NAMALWA (cell line): ENCODE measurements at places on chromosomes 2 and 18.
A peak's percentile ranks its signal among the peaks of the same experiment; 100 is the strongest.

DNA sequence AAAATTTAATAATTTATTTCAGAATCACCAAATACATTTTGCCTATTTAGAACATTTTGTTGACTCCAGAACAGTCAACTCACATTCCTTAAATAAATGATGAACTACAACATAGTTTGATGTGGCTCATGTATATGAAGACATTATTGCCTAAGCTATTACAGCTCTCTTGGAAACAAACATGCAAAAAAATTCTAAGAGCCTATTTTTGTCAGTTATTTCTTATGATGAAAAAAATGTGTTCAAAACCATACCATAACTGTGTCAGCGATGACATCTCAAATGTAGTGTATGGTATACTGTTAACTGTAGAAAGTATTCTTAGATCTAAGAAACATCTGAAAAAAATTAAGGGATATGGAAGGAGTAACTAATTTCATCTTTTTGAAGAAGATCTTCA, 6.3 kb upstream of the EMILIN2 start:
- DNase-seq: no peak

GRCh38 chr18:54947091-54947490, 12.2 kb downstream of the CCDC68 start:
- DNase-seq: no peak

GRCh38 chr2:206881708-206882410, 57.5 kb upstream of the CPO start:
- DNase-seq: no peak

DNA sequence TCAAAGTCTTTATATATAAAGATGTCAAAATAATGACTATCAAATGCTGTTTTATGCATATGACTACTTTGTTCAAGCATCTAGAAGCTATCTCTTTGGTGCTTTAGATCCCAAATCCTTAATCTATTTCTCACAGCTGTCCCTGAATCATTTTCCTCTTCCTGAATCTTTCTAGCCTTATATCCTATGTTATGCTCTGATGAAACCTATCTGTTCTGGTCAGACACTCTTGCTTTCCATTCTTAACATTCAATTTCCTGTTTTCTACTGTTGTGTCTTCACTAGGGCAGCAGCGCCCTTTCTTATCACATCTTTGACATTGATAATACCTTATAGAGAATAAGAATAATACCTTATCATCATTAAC, 6.3 kb upstream of the PARD3B start:
- DNase-seq: no peak

- no peak for DNase-seq
Observed at GRCh38 chr2:85278361-85278760, 49.4 kb downstream of the TGOLN2 start.

DNA sequence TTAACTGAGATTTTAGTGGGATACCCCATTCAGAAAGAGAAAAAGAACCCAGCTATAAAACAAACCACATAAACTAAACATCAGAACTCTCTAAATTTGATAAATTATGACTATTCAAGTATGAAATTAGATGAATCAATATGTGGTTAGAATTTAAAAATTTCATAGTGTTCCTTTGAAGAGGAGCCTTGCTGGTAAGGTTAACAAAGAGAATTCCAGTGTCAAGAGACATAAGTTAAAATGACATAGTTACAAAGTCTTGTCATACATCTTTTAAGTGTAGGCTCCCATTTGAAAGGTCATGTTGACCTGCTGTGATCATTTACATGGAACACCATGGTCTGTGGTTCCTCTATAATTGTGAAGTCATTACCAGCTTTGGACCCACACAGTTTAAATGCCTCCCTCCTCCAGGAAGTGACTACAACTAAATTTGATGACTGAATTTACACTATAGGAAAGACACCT, 231.6 kb upstream of the ETAA1 start:
- no peak for DNase-seq

- no peak for DNase-seq
Observed at GRCh38 chr2:141329964-141330363, 800.9 kb downstream of the LRP1B start.

DNA sequence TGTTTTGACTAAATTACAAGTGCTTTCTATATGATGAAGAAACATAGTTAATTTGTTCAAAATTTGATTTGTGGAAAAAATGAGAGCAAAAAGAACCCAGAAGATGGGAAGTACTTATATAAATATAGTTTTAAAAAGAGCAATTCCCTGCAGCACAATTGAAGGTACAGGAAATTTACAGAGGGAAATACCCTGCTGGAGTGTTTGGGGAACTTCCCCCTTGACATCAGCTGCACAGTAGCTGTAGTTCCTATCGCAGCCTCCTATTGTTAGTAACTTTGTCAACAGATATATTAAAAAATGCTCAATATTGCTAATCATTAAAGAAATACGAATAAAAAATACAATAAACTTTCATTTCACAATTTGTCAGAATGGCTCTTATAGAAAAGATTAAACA, 1118.8 kb upstream of the ZEB2 start:
- DNase-seq: peak; percentile 38

- no peak for DNase-seq
Observed at GRCh38 chr18:28127763-28128658, 48.9 kb downstream of the CDH2 start.

GRCh38 chr18:59380706-59381105, 21.6 kb upstream of the LMAN1 start:
- DNase-seq: no peak

GRCh38 chr2:109218087-109218791, 89.2 kb downstream of the SH3RF3 start:
- no peak for DNase-seq

GRCh38 chr2:232476045-232476444, 11.6 kb downstream of the ECEL1 start:
- DNase-seq: no peak

GRCh38 chr2:65605058-65605742, 172.8 kb upstream of the SPRED2 start:
- no peak for DNase-seq

DNA sequence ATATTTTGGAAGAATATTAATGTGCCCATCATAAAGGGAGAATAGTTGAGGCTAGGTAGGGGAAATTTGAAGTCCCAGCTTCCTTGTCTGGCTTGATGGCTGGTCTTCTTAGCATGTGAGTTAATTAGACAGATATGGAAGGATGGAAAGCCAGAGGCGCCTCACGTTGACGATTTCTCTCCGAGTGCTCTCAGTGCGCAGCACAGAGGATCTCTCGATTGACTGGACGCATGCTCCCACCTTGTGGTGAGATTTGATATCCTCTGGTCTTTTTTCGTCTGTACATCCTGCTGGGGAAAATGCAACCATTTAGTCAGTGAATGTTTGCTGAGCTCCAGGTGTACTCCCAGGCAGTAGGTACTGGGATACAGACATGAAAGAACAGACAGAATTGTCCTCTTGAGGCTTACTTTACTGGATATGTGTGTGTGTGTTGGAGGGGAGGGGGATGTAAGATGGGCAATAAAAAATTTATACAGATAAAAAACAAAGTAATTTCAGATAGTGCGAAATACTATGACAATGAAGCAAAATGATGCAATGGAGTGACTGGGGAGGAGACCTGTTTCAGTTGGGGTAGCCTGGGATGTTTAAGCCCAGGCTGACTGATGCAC, 66.9 kb upstream of the ZNG1B start:
- DNase-seq: peak; percentile 82

DNA sequence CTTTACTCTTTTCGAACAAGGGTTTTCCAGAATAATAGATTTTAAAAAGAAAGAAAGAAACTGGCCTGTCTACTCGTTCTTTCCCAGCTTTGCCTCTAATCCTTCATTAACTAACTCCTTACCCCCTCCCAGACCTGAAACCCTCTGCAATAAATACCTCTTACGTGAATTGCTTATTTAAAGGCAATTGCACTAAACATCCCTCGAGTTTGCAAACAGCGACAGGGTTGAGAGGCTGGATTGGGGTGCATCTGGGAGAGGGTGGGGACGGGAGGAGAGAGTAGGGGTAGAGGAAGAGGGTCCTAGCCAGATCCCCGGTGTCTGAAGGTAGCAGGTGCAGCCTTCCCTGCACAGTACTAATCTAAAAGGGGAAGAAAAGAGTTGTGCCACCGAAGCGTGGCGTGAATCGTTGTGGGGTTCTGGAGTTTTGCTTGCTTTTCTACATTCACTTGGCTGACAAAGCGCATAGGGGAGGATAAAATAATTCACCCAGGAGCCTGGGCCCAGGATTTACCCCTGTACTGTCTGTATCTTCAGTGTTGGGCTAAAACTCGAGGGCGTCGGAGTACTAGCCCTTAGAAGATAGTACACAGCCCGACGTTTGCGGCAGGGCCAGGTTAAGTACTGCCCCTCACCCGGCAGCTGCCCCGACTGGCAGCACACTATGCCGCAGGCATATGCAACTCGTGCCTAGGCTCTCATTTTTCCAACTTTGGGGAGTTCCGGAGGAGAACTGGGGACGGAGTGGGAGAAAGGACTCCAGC, 1.9 kb upstream of the NEUROD1 start:
- DNase-seq: no peak

DNA sequence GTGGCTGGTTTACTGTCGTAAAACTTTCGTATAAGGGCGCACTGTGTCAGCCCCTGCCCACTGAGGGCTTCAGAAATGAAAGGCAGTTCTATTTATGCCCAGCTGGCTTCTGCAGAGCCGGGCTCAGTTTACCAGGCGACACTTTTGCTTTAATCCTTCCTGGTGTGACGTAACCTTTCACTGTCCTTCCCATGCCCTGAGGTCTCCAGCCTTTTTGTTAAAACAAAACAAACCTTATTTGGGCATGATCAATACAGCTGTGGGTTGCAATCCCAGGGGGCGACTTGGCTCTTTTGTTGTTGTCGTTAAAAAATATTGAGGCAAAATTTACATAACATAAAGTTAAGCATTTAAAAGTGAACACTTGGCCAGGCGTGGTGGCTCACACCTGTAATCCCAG, 85.3 kb downstream of the AGAP1 start:
- no peak for DNase-seq

DNA sequence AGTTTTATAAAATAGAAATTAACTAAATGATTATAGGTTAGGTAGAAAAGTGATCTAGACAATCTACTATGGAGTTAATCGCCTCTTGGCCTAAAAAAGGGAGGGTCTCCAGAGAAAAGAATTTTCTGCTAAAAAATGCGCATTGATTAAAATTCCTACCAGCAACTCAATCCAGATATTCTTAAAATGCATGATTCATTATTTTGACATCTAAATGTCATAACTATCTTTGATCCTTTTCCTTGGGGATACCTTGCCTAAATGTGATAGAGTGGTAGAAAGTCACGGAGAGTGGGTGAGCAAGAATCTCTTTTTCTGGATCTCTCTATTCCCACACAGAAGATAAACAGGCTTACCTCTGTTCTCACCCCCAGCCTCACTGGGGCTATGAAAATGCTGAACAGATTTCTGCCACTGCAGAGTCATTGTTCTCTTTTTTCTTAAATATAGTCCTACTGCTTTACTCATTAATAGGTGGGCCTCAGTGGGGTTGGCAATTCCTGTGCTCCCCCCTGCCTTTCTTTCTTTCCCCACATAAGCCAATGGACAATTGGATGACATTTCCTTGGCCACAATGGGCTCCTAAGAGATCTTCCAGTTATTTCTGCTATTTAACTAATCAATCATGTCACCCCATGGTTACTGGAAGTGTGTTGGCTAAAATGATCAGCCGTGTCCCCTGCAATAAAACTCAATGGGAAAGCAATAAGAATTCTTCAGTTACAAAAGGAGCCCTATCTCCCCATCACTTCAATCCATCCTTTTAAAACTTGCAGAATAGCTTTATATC, 5.8 kb upstream of the ASXL3 start:
- no peak for DNase-seq

DNA sequence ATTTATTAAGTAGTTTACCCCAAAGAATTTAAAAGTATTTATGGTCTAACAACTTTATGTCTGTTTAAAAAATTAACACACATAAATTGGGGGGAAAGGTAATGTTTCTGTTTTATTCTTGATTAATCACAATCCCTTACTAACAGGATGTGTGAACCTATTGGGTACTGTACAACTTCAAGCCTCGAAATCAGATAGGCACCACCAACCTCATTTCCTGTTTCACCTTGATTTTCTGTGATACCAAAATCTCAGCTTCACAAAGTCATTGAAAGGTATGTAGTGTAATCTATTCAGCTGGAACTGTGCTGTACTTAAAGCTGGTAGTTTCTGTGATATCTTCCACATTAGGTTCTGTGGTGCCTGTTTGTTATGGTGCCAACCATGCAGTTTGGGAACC, 4.0 kb downstream of the RNMT start:
- DNase-seq: no peak

DNA sequence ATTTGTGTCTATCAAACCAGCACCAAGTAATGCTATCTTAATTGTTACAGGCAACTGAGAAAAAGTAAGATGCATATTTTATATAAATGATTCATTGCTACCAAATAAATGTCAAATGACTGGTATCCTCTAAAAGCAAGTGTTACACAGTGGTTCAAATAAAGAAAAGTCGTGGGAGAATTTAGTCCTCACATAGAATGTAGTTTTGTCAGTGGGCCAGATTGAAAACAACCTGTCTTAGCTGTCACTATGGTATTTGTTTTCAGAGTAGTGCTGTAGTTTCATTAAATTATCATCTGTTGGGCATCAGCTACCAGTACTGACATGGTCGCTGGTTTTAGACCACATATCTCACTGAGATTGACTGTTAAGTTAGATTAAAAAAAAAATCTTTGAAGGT, 10.2 kb upstream of the EIF2AK3 start:
- DNase-seq: no peak

GRCh38 chr18:46546111-46546640, 110.8 kb downstream of the LOXHD1 start:
- no peak for DNase-seq

DNA sequence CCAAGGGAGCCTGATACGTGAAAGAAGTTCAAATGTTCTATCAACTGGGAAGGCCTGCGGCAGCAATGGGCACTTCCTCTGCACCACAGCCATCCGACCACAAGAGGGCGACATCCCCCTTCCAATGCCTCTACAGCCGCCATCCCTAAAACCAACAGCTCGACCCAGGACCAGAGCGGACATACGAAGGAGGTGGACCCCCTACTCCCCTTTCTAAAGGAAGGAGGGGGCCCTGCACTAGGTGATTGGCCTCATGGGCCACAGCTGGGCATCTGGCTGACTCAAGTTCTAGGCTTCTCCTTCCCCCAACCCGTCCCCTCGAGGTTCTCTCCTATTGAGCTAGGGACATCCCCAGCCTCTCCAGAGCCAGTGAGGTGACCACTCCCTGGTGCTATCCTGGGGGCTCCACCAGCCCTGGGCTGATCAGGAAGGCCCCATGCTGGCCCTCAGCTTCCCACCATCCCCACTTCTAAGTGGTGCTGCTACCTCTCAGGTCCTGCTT, 217.2 kb downstream of the TNS1 start:
- peak; percentile 67 for DNase-seq

DNA sequence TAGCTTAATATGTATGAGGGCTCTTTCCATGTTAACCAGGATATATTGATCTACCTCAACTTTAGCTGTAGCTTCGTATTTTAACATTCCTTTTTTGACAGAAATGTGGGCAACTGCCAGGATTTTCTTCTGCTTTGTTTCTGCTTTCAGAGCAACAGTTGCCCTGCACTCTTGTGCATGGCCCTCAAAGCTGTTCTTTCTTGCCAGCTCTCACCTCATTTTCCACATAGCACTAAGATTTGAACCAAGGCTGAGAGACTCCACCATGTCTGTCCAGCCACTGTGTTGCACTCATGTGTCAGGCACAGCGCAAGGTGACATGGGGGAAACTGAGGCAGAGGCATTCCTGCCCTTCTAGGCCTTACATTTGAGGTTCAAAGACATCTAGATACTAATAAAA, 422.8 kb upstream of the RAB12 start:
- no peak for DNase-seq
